Neural crest cell (in vitro differentiated cells): ENCODE measurements at places on chromosomes 2 and 18. TPM values are rescaled to one million over a fixed set of nuclear protein-coding genes. Genes with fewer than 3 reads are reported as not detected.

DNA sequence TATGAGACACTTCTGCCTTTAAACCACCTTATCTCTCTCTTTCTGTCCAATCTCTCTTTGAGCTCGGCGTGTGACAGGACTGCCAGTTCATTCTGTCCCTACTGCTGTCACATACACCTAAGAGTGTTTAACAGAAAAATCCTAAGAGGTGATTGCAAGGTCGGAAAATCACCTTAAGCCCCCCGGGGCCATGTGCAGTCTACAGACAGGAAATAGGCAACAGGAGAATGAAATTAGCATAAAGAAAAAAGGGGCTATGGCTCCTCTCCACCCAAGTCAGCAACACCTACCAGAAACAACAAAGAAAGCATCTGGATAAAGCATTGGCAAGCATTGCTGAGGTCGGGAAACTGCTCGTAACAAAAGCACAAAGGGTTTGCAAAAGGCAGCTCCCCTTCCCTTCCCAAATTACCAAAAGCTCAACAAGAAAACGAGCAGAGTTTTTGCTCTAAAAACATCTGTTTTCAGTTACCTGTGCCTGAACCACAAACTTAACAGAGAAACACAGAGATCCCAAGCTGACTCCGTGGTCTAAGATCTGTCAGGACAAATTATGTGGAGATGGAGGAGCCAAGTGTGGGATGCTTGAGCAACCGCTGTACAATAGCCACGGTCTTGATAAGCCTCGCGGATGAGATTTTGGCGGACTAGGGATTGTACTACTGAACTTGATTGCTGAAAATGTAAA is 30.4 kb downstream of the ANKRD44 start:
- no peak for DNase-seq
- H3K4me3 ChIP-seq, result no peak overlapping the region

GRCh38 chr18:13930964-13931363 is 15.6 kb upstream of the MC2R start:
- H3K27me3 ChIP-seq, result no peaks in the 10 kb centered on the region
- no peak overlapping the region for H3K4me3 ChIP-seq
- H3K4me1 ChIP-seq, result no peaks in the 10 kb centered on the region
- no peak overlapping the region for H3K27ac ChIP-seq
- DNase-seq, result no peak
- no peaks in the 10 kb centered on the region for H3K36me3 ChIP-seq

DNA sequence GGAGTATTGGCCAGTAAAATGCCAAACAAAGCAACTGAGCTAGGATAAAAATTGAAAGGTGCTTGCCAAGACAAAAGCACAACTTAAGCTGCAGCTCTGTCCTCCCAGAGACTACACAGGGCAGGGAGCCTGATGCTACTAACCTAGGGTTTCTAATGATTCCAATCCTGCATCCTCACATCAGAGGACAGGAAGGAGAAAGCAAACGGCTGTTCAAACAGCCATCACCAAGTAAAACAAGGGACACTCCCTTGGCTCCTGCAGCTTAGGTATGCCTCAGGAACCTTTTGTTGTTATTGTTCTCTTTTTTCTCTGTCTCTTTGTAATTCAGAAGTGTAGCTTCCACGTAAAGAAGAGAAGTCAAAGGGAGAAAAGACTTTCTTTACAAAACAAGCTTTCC is 99.5 kb downstream of the TCF4 start:
- no peak overlapping the region for H3K27ac ChIP-seq
- H3K4me1 ChIP-seq, result peaks cover 35% of the 10 kb centered on the region
- no peaks in the 10 kb centered on the region for H3K27me3 ChIP-seq

GRCh38 chr2:106695919-106696318 is 190.0 kb downstream of the ST6GAL2 start:
- no peak overlapping the region for H3K4me3 ChIP-seq
- no peak for DNase-seq
- no peaks in the 10 kb centered on the region for H3K4me1 ChIP-seq

DNA sequence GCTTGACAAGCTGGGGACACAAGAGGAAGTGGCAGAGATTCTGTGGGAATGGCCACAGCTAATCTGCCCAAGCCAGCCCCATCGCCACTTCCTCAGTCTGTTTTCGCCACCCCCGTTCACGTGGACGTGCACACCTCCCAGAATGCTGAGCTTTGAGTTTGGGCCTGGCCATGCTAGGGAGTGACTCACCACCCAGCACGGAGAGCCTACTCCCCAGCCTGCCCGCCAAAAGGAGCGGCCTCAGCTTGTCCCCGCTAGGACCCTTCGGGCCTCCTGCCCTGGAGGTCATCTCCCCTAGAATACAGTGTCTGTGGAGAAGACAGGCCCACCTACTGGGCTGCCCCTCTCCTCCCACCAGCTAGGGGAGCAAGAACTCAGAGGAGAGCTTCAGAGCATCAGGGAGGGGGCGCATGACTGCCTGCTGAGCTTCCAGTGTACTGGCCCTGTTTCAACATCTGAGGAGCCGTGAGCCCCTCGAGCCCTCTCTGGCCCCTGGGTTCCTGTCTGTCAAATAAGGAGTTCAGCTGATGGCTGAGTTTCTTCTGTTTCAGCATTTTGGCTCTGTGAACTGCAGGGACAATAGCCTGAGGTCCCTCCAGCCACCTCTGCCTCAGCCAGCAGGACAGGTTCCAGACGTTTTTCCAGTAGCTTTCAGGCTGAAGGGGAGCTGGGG is 5.1 kb downstream of the SLC35F6 start:
- H3K27ac ChIP-seq, result peak overlapping the region; percentile 35
- no peaks in the 10 kb centered on the region for H3K27me3 ChIP-seq
- DNase-seq, result no peak
- H3K4me3 ChIP-seq, result no peak overlapping the region
- no peaks in the 10 kb centered on the region for H3K36me3 ChIP-seq

GRCh38 chr2:161243312-161243711 is 64.9 kb upstream of the PSMD14 start:
- H3K4me3 ChIP-seq, result no peak overlapping the region
- no peak overlapping the region for H3K27ac ChIP-seq
- DNase-seq, result no peak
- H3K4me1 ChIP-seq, result peaks cover 34% of the 10 kb centered on the region
- no peaks in the 10 kb centered on the region for H3K36me3 ChIP-seq
- peaks cover 53% of the 10 kb centered on the region for H3K27me3 ChIP-seq

GRCh38 chr2:19377717-19378116 is 19.3 kb upstream of the OSR1 start:
- no peak for DNase-seq
- no peaks in the 10 kb centered on the region for H3K36me3 ChIP-seq
- H3K27me3 ChIP-seq, result peaks cover 24% of the 10 kb centered on the region
- no peak overlapping the region for H3K4me3 ChIP-seq
- no peak overlapping the region for H3K27ac ChIP-seq

DNA sequence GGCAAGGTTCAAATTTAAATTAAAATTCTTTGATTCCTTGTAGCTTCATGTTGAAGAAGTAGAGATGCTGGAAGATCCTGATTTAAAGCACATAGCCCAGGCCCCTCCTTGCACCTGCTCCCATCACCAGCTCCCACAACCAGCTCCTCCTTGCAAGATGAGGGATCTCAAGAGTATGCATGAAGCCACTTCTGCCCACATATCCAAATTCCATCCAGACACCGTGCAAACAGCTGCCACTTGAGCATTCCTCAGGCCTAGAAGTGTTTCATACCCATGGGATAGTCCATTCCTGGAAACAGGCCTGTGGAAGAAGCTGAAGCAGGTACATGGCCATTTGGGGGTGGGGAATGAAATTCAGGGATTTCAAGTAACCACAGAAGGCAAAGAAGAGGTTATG is 32.4 kb upstream of the ITPRID2 start:
- H3K27ac ChIP-seq, result no peak overlapping the region
- peaks cover 11% of the 10 kb centered on the region for H3K4me1 ChIP-seq
- H3K27me3 ChIP-seq, result no peaks in the 10 kb centered on the region
- no peak overlapping the region for H3K4me3 ChIP-seq

- peaks cover 41% of the 10 kb centered on the region for H3K27me3 ChIP-seq
- peak overlapping the region; percentile 34 for H3K4me3 ChIP-seq
- H3K4me1 ChIP-seq, result peaks cover 32% of the 10 kb centered on the region
Measured at GRCh38 chr18:13447621-13448334, 229.2 kb downstream of the LDLRAD4 start.

GRCh38 chr2:54767921-54768320 is 44.5 kb downstream of the EML6 start:
- H3K27ac ChIP-seq, result no peak overlapping the region
- no peak overlapping the region for H3K4me3 ChIP-seq
- DNase-seq, result no peak
- no peaks in the 10 kb centered on the region for H3K4me1 ChIP-seq
- no peaks in the 10 kb centered on the region for H3K36me3 ChIP-seq

DNA sequence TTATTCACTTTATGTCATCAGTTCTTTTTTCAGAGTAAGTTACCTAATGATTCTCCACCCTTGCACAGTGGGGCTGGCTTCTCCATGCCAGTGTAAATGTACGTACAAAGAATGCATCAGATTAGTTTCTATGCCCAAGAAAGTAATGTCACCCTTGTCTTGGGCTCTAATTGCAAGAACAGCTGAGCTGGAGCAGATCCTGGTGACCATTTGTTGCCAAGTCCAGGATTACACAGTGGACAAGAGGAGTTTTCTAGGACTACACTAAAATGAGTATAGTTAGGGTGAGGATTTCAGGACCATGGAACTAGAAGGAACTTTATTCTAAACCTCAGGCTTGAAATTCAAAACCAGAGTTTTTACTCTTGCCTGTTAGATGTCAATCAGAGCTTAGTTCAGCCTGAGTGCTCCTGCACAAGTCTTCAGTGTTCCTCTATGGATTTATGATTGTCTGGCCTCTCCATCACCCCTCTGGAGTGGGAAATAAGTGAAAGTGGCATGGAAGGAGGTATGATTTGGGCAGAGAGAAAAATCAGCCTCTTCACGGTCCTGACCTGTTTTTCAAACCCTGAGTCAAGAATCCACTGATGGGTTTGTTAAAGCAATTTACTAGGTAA is 29.8 kb downstream of the PCBP1 start:
- peak overlapping the region; percentile 13 for H3K27ac ChIP-seq
- H3K27me3 ChIP-seq, result no peaks in the 10 kb centered on the region
- peak overlapping the region; percentile 29 for H3K4me3 ChIP-seq
- DNase-seq, result no peak

DNA sequence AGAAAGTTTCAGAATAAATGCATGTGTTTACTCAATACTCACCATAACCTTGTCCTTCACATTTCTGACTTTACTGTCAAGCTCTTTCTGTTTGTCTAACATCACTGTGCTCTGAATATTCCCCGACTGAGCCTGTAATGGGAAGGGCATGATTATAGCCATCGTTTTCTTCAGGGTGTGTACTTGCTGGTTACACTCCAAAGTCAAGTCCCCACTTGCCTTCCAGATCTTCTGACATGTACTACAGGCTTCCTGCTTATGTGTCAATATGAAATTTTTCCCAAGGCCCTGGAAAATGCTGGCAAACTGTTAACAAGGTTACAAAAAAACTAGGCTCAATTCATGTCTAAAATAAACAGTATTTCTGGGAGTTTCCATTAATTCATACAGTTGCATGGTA is 12.9 kb downstream of the STAT1 start:
- no peaks in the 10 kb centered on the region for H3K4me1 ChIP-seq
- no peak overlapping the region for H3K27ac ChIP-seq

DNA sequence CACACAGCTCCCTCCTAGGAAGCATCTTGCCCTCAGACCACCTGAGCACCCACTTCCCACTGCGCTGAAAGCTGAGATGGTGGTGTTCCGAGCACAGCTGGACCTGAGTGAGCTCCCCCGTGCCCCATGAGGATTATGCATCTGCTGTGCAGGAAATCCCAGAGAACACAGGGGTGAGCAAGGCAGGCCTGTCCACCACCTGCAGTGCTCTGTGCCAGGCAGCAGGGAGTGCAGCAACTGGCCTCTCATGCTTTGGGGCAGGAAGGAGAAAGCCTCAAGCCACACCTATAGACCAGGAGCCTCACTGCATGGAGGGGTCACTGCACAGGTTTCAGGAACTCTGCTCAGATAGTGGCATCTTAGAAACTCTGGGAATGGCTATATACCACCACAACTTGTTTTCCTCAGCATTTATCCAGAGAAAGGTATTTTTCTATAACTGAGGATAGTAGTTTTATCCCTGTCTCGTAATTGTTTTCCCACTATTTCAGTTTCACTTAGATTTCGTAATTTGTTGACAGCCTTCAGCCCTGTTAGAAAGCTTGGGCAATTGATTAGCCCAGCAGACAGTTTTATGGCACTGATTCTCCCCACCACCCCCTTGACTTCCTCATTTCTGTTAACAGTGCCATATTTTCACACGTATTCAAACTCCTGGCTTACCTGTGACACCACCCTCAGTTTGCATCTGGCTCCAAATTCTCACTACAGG is 144.3 kb upstream of the DAPL1 start:
- DNase-seq, result no peak
- no peaks in the 10 kb centered on the region for H3K36me3 ChIP-seq
- H3K27ac ChIP-seq, result peak overlapping the region; percentile 43
- H3K4me1 ChIP-seq, result no peaks in the 10 kb centered on the region
- H3K4me3 ChIP-seq, result no peak overlapping the region

GRCh38 chr18:76434452-76434851 is 60.6 kb downstream of the ZNF516 start:
- no peak for DNase-seq
- H3K4me1 ChIP-seq, result peaks cover 59% of the 10 kb centered on the region
- no peaks in the 10 kb centered on the region for H3K27me3 ChIP-seq
- H3K4me3 ChIP-seq, result no peak overlapping the region
- no peak overlapping the region for H3K27ac ChIP-seq
- peaks cover 27% of the 10 kb centered on the region for H3K36me3 ChIP-seq

- H3K4me1 ChIP-seq, result no peaks in the 10 kb centered on the region
- no peak overlapping the region for H3K27ac ChIP-seq
- DNase-seq, result no peak
- H3K4me3 ChIP-seq, result no peak overlapping the region
- H3K27me3 ChIP-seq, result no peaks in the 10 kb centered on the region
Measured at GRCh38 chr2:57809230-57809629, 237.4 kb upstream of the VRK2 start.

- no peaks in the 10 kb centered on the region for H3K4me1 ChIP-seq
- H3K27ac ChIP-seq, result no peak overlapping the region
- H3K27me3 ChIP-seq, result no peaks in the 10 kb centered on the region
- no peak for DNase-seq
- no peak overlapping the region for H3K4me3 ChIP-seq
- no peaks in the 10 kb centered on the region for H3K36me3 ChIP-seq
Measured at GRCh38 chr2:17482651-17483050, 35.6 kb downstream of the RAD51AP2 start.

GRCh38 chr2:65326276-65326675 is 98.6 kb downstream of the ACTR2 start:
- no peaks in the 10 kb centered on the region for H3K4me1 ChIP-seq
- peaks cover 20% of the 10 kb centered on the region for H3K36me3 ChIP-seq

The SULT1C4 gene
- 7.7 and 8.0 TPM in 2 replicates for total RNA-seq

The KIAA1328 gene
- 9.3 and 12.3 TPM in 2 replicates for total RNA-seq

The DNMT3A gene
- 113 and 114 TPM in 2 replicates for total RNA-seq

The ANKRD53 gene
- 1.2 and 1.7 TPM in 2 replicates for total RNA-seq

The TUBB8B gene
- total RNA-seq, result not detected in 2 replicates

The CCDC102B gene
- 6.5 and 7.5 TPM in 2 replicates for total RNA-seq

The NCKAP5 gene
- 22.8 and 27.9 TPM in 2 replicates for total RNA-seq

The TAF4B gene
- 1.5 and 2.1 TPM in 2 replicates for total RNA-seq

The BCS1L gene
- 41.7 and 45.2 TPM in 2 replicates for total RNA-seq

The ERFE gene
- 2.6 and 2.8 TPM in 2 replicates for total RNA-seq

The SERPINB4 gene
- not detected in 2 replicates for total RNA-seq

The CLHC1 gene
- total RNA-seq, result 22.5 and 23.0 TPM in 2 replicates

The ZNF892 gene
- 18.9 and 20.2 TPM in 2 replicates for total RNA-seq

The CABYR gene
- 9.5 and 11.0 TPM in 2 replicates for total RNA-seq
